ENCODE measurements at places on chromosomes 1 and 21.

GRCh38 chr1:116310180-116310579 lies 62.9 kb upstream of the ATP1A1 start:
- no peak for DNase-seq

- DNase-seq = no peak
These were observed 387.0 kb downstream of the USP25 start for GRCh38 chr21:16116798-16117197.

- DNase-seq = no peak
These were observed 67.0 kb upstream of the LBR start for GRCh38 chr1:225494789-225495359.

- no peak for DNase-seq
These were observed 960 bp downstream of the RCAN1 start for GRCh38 chr21:34613679-34614627.

GRCh38 chr1:183993132-183993531 lies 44.4 kb downstream of the COLGALT2 start:
- no peak for DNase-seq

- DNase-seq = no peak
These were observed 1415.9 kb downstream of the PLA2G4A start for GRCh38 chr1:188244681-188245080.

- DNase-seq = no peak
These were observed 63.1 kb downstream of the COQ8A start for GRCh38 chr1:227003165-227003564.

- no peak for DNase-seq
These were observed 49.1 kb upstream of the CSF3R start for GRCh38 chr1:36531833-36532232.

Measured in suprapubic skin (tissue), 4 donors.